Caco-2 (cell line): ENCODE measurements at places on chromosomes 12 and 14. TPM values are rescaled to one million over a fixed set of nuclear protein-coding genes. Genes with fewer than 3 reads are reported as not detected.

HOXC12 gene
- total RNA-seq: 9.4 and 10.3 TPM in 2 replicates

C12orf54 gene
- not detected in 2 replicates for total RNA-seq

DPF3 gene
- not detected in 2 replicates for total RNA-seq

CCDC198 gene
- 0.66 and 1.1 TPM in 2 replicates for total RNA-seq

RFC5 gene
- 38.5 and 42.7 TPM in 2 replicates for total RNA-seq

SALL2 gene
- 10.9 and 11.0 TPM in 2 replicates for total RNA-seq

CACNA2D4 gene
- total RNA-seq: 2.0 and 2.2 TPM in 2 replicates

KRT82 gene
- not detected in 2 replicates for total RNA-seq

VRTN gene
- 1.7 and 1.8 TPM in 2 replicates for total RNA-seq

PROX2 gene
- not detected in 2 replicates for total RNA-seq

CCDC177 gene
- 0.56 and 0.82 TPM in 2 replicates for total RNA-seq

C12orf60 gene
- 1.8 and 2.8 TPM in 2 replicates for total RNA-seq

GALNT8 gene
- total RNA-seq: not detected in 2 replicates

MTHFD1 gene
- total RNA-seq: 180 and 203 TPM in 2 replicates

RFX4 gene
- total RNA-seq: not detected in 2 replicates

E2F7 gene
- total RNA-seq: 11.4 and 11.6 TPM in 2 replicates

PSEN1 gene
- total RNA-seq: 74.8 and 76.8 TPM in 2 replicates

SLC15A5 gene
- not detected in 2 replicates for total RNA-seq

LPAR5 gene
- total RNA-seq: 0.19 and 0.20 TPM in 2 replicates

DNA sequence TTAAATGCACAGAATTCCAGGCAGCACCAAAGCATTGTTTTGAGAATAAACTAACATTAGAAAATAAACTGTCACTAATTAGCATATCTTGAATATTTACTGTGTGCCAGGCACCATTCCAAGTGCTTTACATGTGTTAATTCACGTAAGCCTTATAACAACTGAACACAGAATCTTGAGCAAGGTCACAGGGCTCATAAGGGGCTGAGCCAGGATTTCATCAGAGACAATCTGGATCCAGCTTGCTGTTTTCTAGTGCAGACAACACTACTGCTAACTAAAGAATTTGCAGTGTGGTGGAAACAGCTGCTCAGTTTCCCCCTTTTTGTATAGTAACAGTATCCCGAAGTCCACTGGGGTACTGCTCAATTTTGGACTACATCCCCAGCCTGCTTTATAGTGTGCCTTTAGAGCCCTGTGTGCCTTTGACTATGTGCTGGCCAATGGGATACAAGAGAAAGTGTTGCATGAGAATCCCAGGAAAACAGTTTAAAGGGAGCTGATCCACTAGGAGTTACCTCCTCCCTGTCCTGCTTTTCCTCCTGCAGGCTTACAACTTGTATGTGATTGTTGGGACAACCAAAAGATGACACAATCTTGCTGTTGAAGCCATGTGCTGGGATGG is 36.0 kb upstream of the RMST start:
- DNase-seq: no peak

GRCh38 chr14:99460793-99461192 is 19.9 kb downstream of the SETD3 start:
- peak; percentile 80 for DNase-seq

- DNase-seq: no peak
Measured at GRCh38 chr12:91555436-91556415, 373.1 kb upstream of the DCN start.

GRCh38 chr14:92690171-92691011 is 58.0 kb downstream of the LGMN start:
- DNase-seq: peak; percentile 61

DNA sequence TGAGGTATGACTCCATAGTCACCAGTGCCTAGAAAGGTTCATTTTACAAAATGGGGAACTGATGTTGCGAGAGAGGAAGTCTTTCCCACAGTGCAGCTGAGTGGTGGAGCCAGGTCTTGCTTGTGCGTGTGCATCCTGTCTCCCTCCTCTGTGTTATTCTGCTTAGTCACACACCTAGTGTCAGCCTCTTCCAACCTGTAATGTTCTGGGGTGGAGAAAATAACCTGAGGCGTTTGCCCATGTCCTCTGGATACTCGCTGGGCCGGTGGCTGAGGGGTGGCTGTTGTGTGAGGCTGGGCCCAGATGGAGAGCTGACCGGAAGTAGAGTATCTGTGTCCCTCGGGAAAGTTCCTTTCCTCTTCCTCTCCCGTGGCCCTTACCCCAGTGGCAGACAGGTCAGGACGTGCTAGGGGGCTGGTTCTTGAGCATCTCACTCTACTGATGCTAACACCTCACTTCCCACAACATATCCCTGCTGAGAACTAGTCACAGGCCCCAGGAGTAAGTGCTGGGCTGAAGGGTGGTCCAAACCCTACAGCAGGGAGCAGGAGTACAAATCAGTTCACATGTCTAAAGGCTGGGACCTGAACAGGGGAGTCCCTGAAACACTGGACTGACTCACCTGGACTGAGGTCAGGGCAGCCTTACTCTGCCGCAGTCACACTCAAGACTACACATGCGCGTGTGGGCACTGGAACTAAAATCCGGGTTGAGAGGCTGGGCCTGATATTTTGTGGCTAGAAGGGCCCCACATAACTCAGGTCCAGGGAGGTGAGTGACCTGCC is 7.0 kb downstream of the MLF2 start:
- DNase-seq: no peak

GRCh38 chr12:89733579-89734201 is 25.1 kb upstream of the ATP2B1 start:
- DNase-seq: no peak

- no peak for DNase-seq
Measured at GRCh38 chr14:71607056-71607455, 325.2 kb upstream of the RGS6 start.

- DNase-seq: no peak
Measured at GRCh38 chr12:25852792-25853191, 105.7 kb upstream of the RASSF8 start.

DNA sequence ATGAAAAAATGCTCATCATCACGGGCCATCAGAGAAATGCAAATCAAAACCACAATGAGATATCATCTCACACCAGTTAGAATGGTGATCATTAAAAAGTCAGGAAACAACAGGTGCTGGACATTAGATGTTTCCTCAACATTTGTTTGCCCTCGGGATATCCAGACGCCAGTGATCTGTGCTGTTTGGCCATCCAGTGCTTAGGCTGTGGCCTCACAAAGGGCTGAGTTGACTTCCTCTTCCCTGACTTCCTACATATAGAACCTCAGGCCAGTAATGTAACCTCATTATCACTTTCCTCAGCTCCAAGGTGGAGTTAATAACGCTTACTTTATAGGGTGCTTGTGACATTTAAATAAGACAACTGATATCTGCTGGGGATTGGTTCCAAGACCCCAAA is 51.8 kb downstream of the SLC15A5 start:
- DNase-seq: no peak

GRCh38 chr12:99975321-99975720 is 9.4 kb downstream of the ANKS1B start:
- DNase-seq: no peak

- peak; percentile 57 for DNase-seq
Measured at GRCh38 chr12:105382771-105383622, 52.5 kb downstream of the C12orf75 start.

- no peak for DNase-seq
Measured at GRCh38 chr12:663293-663871, at the start of gene NINJ2. Gene NINJ2 (minus strand): TSS chr12:663445. CDS start chr12:663360, 85 bp downstream.

GRCh38 chr12:120376934-120377572 is 8.1 kb upstream of the MSI1 start:
- DNase-seq: no peak

GRCh38 chr14:30620178-30620577 is 1.9 kb upstream of the SCFD1 start:
- DNase-seq: no peak

GRCh38 chr14:21449899-21450216 is 6.1 kb downstream of the CHD8 start:
- DNase-seq: no peak

DNA sequence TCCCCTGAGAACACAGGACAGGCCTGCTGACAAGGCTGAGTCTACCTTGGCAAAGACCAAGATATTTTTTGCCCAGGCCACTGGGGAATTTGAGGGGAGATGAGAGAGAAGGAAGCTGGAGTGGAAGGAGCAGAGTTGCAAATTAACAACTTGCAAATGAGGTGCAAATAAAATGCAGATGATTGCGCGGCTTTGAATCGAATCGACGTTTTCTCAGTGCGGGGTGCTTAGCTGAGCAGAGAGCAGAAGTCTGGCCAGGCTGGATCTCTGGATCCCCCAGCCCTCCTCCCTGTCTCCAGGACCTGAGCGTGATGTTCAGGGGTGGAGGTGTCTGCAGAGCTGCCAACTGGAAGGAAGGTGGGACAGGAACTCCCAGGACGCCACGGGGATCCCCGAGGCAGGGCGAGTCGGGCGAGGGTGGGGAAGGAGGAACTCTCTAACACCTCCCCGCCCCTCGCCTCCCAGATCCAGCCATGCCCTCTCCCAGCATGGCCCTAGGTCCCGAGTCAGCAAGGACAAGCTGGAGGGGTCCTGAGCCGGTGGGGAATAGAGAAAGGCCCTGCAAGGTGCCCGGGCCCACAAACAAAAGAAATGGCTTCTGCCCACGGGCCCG is 527 bp upstream of the CARMIL3 start:
- peak; percentile 25 for DNase-seq

DNA sequence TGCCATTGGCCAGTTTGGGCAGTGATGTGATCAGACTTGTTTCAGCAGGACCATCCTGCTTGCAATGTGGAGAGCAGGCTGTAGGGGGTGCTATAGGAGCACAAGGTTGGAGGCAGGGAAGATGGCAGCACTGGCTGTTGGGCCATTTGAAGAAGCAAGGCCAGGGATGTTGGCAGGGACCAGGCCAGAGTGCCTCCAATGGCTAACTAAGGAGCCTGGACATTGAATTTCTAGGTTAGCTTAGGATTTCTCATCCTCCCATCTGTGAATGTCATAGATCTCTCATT is 23.5 kb downstream of the FGF23 start:
- DNase-seq: peak; percentile 77

- no peak for DNase-seq
Measured at GRCh38 chr14:74347097-74347794, 1.0 kb upstream of the VRTN start.

GRCh38 chr12:54700301-54700700 is 52.1 kb upstream of the DCD start:
- no peak for DNase-seq

- no peak for DNase-seq
Measured at GRCh38 chr12:27564612-27565213, 40.7 kb downstream of the PPFIBP1 start.

DNA sequence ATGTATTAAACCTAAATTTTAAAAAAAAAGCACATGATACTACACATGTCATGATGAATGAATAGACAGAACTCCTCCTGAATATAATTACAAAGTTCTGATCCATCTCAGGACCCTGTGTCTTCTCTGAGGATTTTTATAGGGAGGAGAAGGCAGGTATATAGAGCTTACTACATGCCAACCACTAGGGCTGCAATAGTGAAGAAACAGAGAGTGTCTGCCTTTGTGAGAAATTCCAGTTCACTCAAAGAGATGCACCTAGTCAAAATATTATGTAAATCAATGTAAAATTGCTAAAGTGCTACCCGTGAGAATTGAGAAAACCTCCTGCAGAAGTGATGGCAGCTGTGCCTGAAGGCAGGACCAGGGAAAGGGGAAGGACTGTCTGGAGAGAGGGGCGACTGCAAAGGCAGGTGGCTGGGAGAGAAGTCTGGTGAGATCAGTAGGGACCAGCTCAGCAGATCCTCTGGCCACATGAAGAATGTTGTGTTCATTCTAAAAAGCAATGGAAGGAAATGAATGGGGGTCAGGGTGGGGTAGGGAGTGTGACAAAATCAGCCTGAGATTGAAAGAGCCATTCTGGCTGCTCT is 15.1 kb downstream of the ABHD4 start:
- no peak for DNase-seq

DNA sequence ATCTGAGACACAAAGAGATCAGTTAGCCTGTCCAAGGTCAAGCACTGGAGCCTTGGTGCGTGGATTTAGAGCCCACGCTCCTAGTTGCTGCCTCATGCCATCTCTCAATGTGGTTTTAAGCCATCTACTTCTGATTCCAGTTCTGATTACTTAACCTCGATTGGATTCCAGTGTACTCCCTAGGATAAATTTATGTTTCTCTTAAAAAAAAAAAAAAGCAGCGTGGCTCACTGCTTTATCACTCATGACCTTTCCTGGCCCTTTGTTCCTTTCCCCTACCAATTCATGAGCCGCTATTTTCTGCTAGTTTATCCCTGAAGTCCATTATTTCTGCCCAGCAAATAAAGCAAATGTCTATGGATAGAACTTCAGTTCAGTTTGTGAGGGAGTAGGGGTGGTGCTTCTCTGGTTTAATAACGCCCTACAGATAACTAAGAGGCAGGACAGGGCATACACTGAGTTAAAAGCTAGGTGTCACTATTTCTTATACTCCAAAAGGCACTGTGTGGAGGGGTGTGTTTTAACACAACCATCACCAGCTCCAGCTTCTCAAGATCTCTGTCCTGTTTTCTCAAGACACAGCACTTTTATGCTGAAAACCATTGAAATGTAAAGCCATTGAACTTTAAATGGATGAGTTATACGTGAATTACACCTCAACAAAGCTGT is 9.8 kb upstream of the PARP11 start:
- DNase-seq: peak; percentile 52
